ENCODE measurements at places on chromosomes 7 and 10.

- no peak for DNase-seq
Measured at GRCh38 chr7:83520726-83521125, 128.2 kb downstream of the SEMA3E start.

DNA sequence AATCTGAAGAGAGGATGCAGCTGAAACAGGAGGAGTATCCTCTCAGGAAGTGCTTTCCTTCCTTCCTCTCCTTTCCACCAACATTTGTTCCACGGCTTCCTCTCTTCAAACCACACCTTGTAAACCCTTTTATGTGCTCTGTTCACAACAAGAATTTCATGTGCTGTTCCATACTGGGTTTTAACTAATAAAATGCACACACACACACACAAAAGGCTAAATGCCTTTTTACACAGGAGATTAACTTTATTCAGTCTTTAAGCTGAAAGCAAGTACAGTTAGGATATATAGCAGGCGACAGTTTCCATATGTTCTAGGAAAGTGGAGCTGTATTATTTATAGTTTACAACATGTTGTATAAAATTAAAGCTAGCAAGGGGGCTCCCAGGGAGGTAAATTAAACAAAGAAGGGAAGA lies 106.7 kb downstream of the REEP3 start:
- no peak for DNase-seq

DNA sequence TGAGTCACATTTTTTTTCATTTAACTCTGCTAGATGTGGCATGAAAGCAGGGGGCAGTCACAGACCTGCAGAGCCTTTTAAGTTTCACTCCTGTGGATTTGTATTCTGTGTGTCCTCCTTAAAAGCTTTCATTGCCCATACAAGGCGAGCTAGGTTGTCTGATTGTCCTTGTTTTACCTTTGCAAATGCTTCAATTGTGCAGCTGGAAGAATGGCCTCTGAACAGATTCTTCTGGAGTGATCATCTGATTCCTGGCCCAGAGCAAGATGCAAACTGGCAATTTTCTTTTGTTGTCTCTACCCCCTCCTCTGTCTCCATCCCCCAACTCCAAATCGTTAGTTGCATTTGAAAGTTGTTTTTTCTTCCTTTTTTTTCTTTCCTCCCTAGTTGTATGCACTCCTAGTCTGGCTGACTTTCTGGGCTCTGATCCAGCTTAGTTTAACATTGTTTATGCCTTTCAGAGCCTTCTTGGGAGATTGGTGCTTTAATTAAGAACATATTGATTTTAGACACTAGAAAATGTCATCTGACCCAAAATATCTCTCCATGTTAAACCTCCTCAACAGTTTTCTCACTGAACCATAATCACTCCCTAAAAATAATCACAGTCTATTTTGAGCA lies 150.2 kb downstream of the REEP3 start:
- DNase-seq, result no peak

DNA sequence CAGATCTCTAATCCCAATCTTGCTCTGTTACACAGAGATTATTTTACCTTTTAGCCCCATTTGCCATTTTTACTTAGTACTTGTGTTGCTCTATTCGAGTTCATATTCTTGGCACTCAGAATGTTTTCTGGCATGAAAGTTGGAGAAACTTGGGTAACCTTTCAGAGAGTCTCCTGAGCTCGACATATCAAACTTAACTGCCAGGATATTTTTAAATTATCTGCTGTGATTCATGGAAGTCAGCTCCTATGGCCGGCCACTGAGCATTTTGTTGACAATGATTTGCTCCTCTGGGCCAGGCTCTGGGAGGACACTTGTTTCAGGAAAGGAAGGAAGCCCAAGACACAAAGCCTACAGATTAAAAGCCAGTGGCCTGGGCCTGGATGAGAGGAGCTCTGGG lies 396.7 kb downstream of the TNS3 start:
- no peak for DNase-seq

- no peak for DNase-seq
Measured at GRCh38 chr7:148581624-148582023, 8.9 kb upstream of the C7orf33 start.

DNA sequence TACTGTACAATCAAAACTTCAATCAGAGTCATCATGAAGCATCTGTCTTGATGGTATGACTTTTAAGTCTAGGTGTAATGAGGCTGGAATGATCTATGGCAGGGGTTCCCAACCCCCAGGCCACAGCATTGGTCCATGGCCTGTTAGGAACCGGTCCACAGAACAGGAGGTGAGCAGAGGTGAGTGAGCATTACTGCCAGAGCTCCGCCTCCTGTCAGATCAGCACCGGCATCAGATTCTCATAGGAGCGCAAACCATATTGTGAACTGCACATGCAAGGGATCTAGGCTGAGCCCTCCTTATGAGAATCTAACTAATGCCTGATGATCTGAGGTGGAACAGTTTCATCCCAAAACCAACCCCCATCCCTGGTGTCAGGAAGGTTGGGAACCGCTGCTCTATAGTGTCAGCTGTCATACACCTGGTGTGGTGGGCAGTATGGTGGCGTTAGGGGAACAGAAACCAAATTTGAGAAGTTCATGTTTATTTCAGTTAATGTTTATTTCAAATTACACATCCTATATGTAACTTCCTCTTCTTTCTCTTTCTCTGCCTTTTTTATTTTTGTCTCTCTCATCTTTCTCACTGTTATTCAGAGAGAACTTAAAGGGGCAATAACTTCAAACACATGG lies 432.6 kb downstream of the TNS3 start:
- DNase-seq, result no peak

GRCh38 chr10:58087896-58088295 lies 179.8 kb downstream of the IPMK start:
- no peak for DNase-seq

- no peak for DNase-seq
Measured at GRCh38 chr10:111410740-111411139, 333.9 kb downstream of the ADRA2A start.

- DNase-seq, result no peak
Measured at GRCh38 chr7:74292757-74293576, 3.8 kb downstream of the CLIP2 start.

- no peak for DNase-seq
Measured at GRCh38 chr7:3922175-3922635, 621.2 kb downstream of the SDK1 start.

- DNase-seq, result no peak
Measured at GRCh38 chr7:130838738-130839137, 104.7 kb upstream of the KLF14 start.

Measured in omental fat pad (tissue), 4 donors.